Pulmonary artery endothelial cell (primary cell): ENCODE measurements at places on chromosomes 3 and 15.

- no peak for DNase-seq
These were observed 56.5 kb downstream of the KY start for GRCh38 chr3:134594331-134594741.

GRCh38 chr3:13655061-13655913 lies 106.4 kb downstream of the FBLN2 start:
- no peak for DNase-seq

GRCh38 chr3:55320928-55321327 lies 166.2 kb downstream of the WNT5A start:
- DNase-seq = no peak

GRCh38 chr15:48905847-48906246 lies 27.9 kb downstream of the EID1 start:
- DNase-seq = no peak

- DNase-seq = no peak
These were observed 51.1 kb downstream of the PARP15 start for GRCh38 chr3:122628567-122628966.

GRCh38 chr3:129756871-129757270 lies 136.6 kb downstream of the TMCC1 start:
- DNase-seq = no peak

- no peak for DNase-seq
These were observed 241.1 kb downstream of the WNT5A start for GRCh38 chr3:55246033-55246432.

- DNase-seq = no peak
These were observed 47.9 kb downstream of the NAALADL2 start for GRCh38 chr3:174907027-174907426.
